ENCODE measurements at places on chromosomes 12 and 14.
A peak's percentile ranks its signal among the peaks of the same experiment; 100 is the strongest.

DNA sequence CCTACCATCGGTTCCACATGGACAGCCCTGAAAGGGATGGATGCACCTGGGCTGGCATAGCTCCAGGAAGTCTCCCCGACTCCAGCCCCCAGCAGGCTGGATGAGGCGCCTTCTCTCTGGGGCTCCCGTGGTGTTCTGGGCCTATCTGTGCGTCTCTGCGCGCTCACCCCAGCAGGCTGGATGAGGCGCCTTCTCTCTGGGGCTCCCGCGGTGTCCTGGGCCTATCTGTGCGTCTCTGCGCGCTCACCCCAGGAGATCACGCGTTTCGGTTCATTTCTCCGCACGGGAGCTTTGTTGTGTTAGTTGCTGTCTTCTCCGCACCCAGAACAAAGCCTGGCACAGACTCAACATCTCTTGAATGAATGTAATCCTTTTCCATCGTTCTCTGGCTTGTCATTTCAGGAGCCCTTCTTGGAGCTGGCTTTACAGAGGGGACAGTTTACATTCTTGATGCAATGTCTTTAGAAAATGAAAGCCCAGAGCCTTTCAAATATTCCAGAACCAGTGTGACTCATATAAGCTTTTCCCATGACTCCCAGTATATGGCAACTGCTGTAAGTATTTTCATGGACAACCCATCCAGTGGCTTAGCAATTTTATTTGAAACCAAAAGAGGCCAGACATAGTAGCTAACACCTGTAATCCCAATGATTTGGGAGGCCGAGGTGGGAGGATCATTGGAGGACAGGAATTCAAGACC is 40.3 kb downstream of the CFAP251 start:
- H3K4me1 ChIP-seq, result no peaks in the 10 kb centered on the region
- no peaks in the 10 kb centered on the region for H3K27me3 ChIP-seq
- H3K27ac ChIP-seq, result no peak overlapping the region
- H3K4me3 ChIP-seq, result no peak overlapping the region

- DNase-seq, result no peak
- H3K4me1 ChIP-seq, result no peaks in the 10 kb centered on the region
These were observed 15.2 kb downstream of the NACA start for GRCh38 chr12:56709759-56710376.

GRCh38 chr12:126163984-126164383 is 1098.7 kb downstream of the AACS start:
- no peak overlapping the region for H3K27ac ChIP-seq
- no peak for DNase-seq
- H3K27me3 ChIP-seq, result no peaks in the 10 kb centered on the region
- no peaks in the 10 kb centered on the region for H3K4me1 ChIP-seq
- no peaks in the 10 kb centered on the region for H3K36me3 ChIP-seq

DNA sequence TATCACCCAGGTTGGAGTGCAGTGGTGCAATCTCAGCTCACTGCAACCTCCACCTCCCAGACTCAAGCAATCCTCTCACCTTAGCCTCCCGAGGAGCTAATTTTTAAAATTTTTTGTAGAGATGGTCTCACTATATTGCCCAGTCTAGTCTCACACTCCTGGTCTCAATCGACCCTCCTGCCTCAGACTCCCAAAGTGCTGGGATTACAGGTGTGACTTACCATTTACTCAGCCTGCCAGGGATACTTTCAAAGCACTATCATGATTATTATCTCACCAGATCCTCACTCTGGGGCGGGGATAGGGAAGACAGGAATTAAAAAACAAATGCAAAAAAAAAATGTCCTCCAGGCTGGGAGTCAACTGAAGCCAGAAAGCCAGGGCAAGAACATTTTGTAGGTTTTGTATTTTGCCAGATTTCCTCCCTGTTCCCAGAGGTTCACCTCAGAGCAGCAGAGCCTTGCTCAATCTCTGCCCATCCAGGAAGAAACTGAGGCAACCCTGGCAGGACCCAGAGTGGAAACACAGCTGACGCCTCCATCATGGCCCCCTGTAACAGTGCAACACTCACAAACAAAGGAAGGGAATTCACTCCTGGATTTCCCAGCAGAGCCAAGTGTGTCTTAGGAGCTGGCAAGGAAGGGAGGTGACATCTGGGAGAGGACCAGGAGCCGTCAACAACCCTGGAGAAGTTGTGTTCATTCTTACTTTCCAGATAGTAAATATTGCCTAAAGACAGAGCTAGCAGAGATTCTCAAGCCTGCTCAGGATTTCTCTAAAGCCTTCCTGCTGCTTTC is 73.9 kb downstream of the IRF2BPL start:
- H3K27ac ChIP-seq, result peak overlapping the region; percentile 98
- no peak overlapping the region for H3K4me3 ChIP-seq
- no peaks in the 10 kb centered on the region for H3K36me3 ChIP-seq
- H3K4me1 ChIP-seq, result peaks cover 62% of the 10 kb centered on the region

DNA sequence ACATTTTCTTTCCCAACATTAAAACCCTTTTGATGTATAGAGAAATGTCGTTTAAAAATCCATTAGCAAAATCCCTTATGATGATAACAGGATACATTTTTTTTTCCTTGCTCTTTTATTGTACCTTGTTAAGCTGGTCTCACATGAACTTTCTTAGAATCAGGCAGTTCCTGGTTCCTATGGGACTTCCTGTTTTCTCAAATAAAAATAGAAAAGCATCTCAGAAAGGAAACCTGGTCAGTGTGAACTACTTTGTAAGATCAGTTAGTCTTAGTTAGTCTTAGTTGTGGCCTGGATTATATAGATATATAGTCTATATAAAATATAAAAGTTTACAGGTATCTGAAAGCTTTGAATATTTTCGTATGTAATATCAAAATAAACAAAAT is 40.3 kb downstream of the LEMD3 start:
- H3K27me3 ChIP-seq, result no peaks in the 10 kb centered on the region
- H3K4me3 ChIP-seq, result no peak overlapping the region
- H3K27ac ChIP-seq, result no peak overlapping the region
- no peak for DNase-seq
- no peaks in the 10 kb centered on the region for H3K36me3 ChIP-seq

DNA sequence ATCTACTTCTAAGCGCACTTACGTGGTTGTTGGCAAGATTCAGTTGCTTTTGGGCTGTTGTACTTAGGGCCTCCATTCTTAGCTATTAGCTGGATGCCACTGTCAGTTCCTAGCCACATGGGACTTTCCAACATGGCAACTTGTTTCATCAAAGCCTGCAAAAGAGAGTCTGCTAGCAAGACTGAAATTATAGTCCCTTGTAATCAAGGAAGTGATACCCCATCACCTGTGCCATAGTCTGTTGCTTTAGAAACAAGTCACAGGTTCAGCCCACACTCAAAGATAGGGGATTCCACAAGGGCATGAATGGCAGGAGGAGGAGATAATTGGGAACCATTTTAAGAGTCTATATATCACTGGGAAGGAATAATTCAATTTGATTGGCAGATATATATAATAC is 27.1 kb upstream of the SLC17A8 start:
- H3K36me3 ChIP-seq, result peaks cover 25% of the 10 kb centered on the region
- H3K4me3 ChIP-seq, result no peak overlapping the region
- H3K4me1 ChIP-seq, result no peaks in the 10 kb centered on the region
- H3K27me3 ChIP-seq, result no peaks in the 10 kb centered on the region
- DNase-seq, result no peak

- DNase-seq, result no peak
- no peak overlapping the region for H3K27ac ChIP-seq
- no peaks in the 10 kb centered on the region for H3K36me3 ChIP-seq
- H3K4me3 ChIP-seq, result no peak overlapping the region
These were observed 10.6 kb downstream of the CEP128 start for GRCh38 chr14:80930836-80931389.

- no peak overlapping the region for H3K4me3 ChIP-seq
- H3K36me3 ChIP-seq, result no peaks in the 10 kb centered on the region
- no peak overlapping the region for H3K27ac ChIP-seq
- no peaks in the 10 kb centered on the region for H3K27me3 ChIP-seq
- DNase-seq, result no peak
- H3K4me1 ChIP-seq, result no peaks in the 10 kb centered on the region
These were observed 50.7 kb upstream of the ATF7IP start for GRCh38 chr12:14314801-14315200.

DNA sequence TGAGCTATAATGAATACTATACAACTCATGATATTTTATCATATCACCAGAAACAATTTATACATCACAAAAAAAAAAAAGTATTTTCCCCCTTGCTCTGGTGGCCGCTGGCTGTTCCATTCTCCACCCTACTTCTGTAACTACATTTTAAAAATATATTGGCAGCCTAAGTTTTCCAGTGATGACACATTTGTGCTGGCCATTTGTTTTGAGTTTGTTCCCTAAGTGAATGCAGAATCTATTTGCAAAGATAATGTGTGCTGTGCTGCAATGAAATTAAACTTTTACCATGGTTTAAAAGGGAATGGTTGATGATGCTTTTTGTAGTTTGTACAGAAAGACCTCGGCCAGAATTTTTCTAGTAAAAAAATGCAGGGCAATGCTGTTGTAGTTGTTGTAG is 1092.8 kb downstream of the TMTC2 start:
- no peaks in the 10 kb centered on the region for H3K27me3 ChIP-seq
- no peaks in the 10 kb centered on the region for H3K4me1 ChIP-seq

DNA sequence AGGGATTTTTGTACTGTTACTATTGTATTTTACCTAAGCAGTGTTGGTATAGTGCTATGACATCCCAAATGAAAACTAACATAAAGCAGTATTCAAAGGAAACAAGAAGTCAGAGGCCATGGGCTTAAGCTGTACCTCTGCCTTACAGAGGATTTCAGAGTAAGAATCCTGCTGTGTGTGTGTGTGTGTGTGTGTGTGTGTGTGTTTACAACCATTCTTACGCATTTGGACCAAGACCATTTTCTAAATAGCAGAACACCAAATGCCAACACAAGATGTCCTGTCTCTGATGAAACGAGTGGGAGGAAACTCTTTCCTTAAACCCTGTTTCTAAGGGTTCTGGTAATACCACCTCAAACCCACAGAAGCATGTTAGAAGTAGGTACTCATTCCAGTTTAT is 64.4 kb downstream of the PPP1R36 start:
- H3K36me3 ChIP-seq, result no peaks in the 10 kb centered on the region
- H3K4me1 ChIP-seq, result no peaks in the 10 kb centered on the region
- no peaks in the 10 kb centered on the region for H3K27me3 ChIP-seq

- no peak overlapping the region for H3K27ac ChIP-seq
- no peaks in the 10 kb centered on the region for H3K27me3 ChIP-seq
- no peak for DNase-seq
- no peak overlapping the region for H3K4me3 ChIP-seq
- H3K4me1 ChIP-seq, result no peaks in the 10 kb centered on the region
These were observed 92.1 kb downstream of the DNAH10 start for GRCh38 chr12:123854232-123854631.

DNA sequence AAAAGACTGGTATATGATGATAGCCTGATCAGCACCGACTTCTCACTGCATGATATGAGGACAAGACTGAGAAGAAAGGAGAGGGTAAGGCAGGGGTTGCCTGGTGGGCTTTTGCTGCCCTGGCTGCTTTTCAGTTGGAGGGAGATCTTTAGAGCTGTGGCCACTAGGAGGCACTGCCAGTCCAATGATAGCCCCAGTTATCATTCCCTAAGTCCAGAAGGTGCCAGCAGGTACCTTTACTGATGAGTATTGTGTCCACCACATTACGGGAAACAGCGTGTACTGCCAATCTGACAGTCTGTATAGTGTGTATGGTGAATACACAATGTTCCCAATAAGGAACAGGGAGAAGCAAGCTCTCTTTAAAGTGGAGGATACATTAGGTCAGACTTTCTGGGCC is 55.8 kb upstream of the CCDC175 start:
- no peak overlapping the region for H3K4me3 ChIP-seq
- no peak overlapping the region for H3K27ac ChIP-seq
- DNase-seq, result no peak

DNA sequence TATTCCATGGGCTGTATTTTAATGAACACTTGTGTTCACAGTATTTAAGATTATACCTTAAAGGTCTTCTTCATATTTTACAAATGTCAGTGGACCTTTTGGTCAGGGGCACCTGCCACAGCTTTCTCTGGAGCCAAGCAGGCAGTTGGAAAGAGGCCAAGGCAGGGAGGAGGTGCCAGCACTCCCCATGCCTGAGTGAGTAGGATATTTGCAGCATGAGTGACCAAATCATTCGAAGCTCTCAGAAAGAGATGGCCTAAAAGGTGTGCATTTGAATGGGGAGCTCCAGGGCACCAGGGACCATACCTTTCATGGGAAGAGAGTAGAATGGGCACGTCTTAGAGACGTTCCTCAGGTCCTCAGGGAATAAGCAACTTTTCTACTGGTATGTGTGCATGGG is 121.6 kb downstream of the GPR135 start:
- no peaks in the 10 kb centered on the region for H3K27me3 ChIP-seq
- peaks cover 1% of the 10 kb centered on the region for H3K4me1 ChIP-seq
- no peak overlapping the region for H3K27ac ChIP-seq
- peaks cover 8% of the 10 kb centered on the region for H3K36me3 ChIP-seq
- H3K4me3 ChIP-seq, result no peak overlapping the region

DNA sequence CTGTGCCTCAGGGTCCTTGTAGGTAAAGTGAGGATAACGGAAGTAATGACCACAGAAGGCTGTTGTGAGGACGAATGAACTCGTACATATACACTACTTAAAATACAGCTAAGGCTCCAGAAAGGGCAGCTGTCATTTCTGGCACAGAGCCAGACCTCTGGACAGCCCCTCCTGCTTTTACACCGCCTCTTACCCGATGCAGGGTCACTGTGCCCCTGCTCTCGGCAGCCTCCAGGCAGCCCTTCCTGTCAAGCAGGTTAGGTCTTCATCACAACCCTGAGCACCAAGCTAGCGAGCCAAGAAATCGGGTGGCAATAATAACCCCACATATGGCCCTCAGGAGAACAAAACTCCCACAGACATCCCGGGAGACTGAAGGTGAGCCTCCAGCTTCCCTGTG is 8.5 kb downstream of the TMEM229B start:
- no peak overlapping the region for H3K27ac ChIP-seq
- no peaks in the 10 kb centered on the region for H3K36me3 ChIP-seq
- DNase-seq, result no peak
- no peak overlapping the region for H3K4me3 ChIP-seq
- H3K27me3 ChIP-seq, result no peaks in the 10 kb centered on the region
- no peaks in the 10 kb centered on the region for H3K4me1 ChIP-seq

DNA sequence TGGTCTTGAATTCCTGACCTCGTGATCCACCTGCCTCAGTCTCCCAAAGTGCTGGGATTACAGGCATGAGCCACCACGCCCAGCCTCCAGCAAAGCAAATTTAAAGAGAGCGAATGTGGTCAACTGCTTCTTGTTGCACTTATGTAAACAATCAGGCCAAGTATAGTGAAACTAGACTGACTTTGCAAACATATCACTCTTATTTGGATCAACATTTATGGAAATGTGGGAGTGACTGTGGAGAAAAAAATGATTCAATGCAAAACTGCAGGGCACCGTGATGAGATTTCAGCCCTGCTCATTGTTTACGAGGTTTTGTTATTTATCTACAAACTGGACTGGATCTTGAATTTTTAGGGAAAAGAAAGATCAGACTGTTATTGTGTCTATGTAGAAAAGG is 28.1 kb downstream of the TMEM121 start:
- no peaks in the 10 kb centered on the region for H3K27me3 ChIP-seq
- H3K4me3 ChIP-seq, result no peak overlapping the region
- H3K36me3 ChIP-seq, result no peaks in the 10 kb centered on the region

DNA sequence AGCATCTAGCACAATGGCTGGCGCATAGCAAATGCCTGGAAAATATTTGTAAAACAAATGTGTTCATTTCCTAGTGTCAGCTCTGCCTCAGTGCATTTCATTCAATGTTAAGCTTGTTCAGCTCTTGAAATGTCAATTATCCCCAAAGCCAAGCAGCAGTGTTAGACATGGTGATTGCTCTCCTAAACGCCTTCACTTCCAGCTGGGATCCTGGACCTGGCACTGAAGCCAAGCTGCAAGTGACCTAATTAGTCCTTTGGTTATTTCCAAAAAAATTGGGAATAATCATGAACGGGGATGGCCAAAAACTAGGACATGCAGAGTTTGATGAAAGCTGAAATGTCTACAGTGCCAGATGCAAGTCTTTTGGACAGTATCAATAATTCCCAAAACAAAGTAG is 54.9 kb upstream of the MDGA2 start:
- no peaks in the 10 kb centered on the region for H3K36me3 ChIP-seq
- H3K27me3 ChIP-seq, result no peaks in the 10 kb centered on the region
- H3K4me3 ChIP-seq, result no peak overlapping the region
- DNase-seq, result no peak
- no peaks in the 10 kb centered on the region for H3K4me1 ChIP-seq

Data from upper lobe of left lung (tissue), 6 donors.